ENCODE measurements at places on chromosomes 11 and 22. TPM values are rescaled to one million over a fixed set of nuclear protein-coding genes. Genes with fewer than 3 reads are reported as not detected.

RAB39A gene
- 0.15 TPM for total RNA-seq

CENPM gene
- 24.4 TPM for total RNA-seq

WT1 gene
- not detected for total RNA-seq

SLC22A25 gene
- total RNA-seq, result not detected

RBMXL2 gene
- total RNA-seq, result not detected

ETS1 gene
- 168 TPM for total RNA-seq

PRODH gene
- 2.2 TPM for total RNA-seq

MMP11 gene
- total RNA-seq, result 2.8 TPM

P2RY6 gene
- not detected for total RNA-seq

OR52I1 gene
- not detected for total RNA-seq

MMP8 gene
- 18.9 TPM for total RNA-seq

OVOL1 gene
- total RNA-seq, result not detected

DCPS gene
- 39.6 TPM for total RNA-seq

KDELR3 gene
- 22.0 TPM for total RNA-seq

HBB gene
- not detected for total RNA-seq

MAPK11 gene
- total RNA-seq, result 1.9 TPM

IGF2 gene
- total RNA-seq, result under 0.01 TPM

TIMM8B gene
- 89.1 TPM for total RNA-seq

RASD2 gene
- total RNA-seq, result 0.15 TPM

OR52E6 gene
- not detected for total RNA-seq

DRG1 gene
- total RNA-seq, result 116 TPM

SULT4A1 gene
- total RNA-seq, result not detected

POU2AF2 gene
- total RNA-seq, result not detected

TUBA8 gene
- 0.34 TPM for total RNA-seq

SLC17A6 gene
- not detected for total RNA-seq

E2F8 gene
- 0.73 TPM for total RNA-seq

CEP126 gene
- total RNA-seq, result 0.67 TPM

CCDC116 gene
- total RNA-seq, result 0.33 TPM

OR51I1 gene
- 0.34 TPM for total RNA-seq
